Caco-2 (cell line): ENCODE measurements at places on chromosomes 4 and X. TPM values are rescaled to one million over a fixed set of nuclear protein-coding genes. Genes with fewer than 3 reads are reported as not detected.

AFAP1 gene
- 27.3 and 27.6 TPM in 2 replicates for total RNA-seq

CABS1 gene
- not detected in 2 replicates for total RNA-seq

NMU gene
- total RNA-seq, result not detected in 2 replicates

UGT2B10 gene
- total RNA-seq, result 0.25 and 0.37 TPM in 2 replicates

DNA sequence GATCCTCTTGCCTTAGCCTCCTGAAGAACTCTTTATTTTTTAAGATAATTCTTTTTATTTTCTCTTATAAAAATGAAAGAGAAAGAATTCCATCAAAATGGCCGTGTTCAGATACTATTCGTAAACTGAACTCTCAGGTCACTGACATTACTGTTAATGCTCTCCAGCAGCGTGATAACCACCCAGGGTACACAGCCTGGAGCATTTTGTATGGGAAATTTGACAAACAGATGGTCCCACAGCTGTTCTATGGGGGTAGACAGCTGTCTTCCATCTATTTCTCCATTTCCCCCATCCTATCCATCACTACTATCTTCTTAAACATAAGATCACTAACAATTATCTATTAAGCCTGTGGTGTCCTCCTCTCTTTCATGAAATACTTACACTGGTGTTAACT lies 47.8 kb downstream of the SYNPO2 start:
- H3K27ac ChIP-seq, result no peak overlapping the region
- no peaks in the 10 kb centered on the region for H3K36me3 ChIP-seq
- no peaks in the 10 kb centered on the region for H3K4me1 ChIP-seq

- H3K4me1 ChIP-seq, result peaks cover 14% of the 10 kb centered on the region
- H3K27me3 ChIP-seq, result no peaks in the 10 kb centered on the region
- H3K27ac ChIP-seq, result no peak overlapping the region
Observed at GRCh38 chr4:84578540-84579402, 4.2 kb upstream of the CDS1 start.

DNA sequence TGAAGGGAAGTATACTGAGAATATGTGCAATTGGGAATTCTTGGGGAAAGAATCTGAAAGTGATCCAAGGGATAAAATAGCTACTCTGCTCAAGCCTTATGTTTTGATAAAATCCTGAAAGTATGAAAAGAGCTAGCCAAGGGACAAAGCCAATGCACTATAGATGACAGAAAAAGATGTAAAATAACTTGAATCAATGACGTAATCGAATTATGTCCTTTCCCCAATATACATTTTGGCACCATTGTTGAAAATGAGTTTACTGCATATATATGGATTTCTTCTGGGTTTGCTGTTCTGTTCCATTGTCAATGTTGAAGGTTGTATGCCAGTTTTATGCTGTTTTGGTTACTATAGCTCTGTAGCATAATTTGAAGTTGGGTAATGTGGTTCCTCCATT lies 407.3 kb downstream of the DCAF12L2 start:
- H3K36me3 ChIP-seq, result no peaks in the 10 kb centered on the region
- H3K27ac ChIP-seq, result no peak overlapping the region
- H3K4me1 ChIP-seq, result no peaks in the 10 kb centered on the region

GRCh38 chr4:48780865-48781214 lies 761 bp upstream of the FRYL start:
- H3K27ac ChIP-seq, result peak overlapping the region; percentile 94
- no peak for DNase-seq
- H3K4me1 ChIP-seq, result no peaks in the 10 kb centered on the region
- H3K27me3 ChIP-seq, result no peaks in the 10 kb centered on the region

- no peak overlapping the region for H3K4me3 ChIP-seq
- H3K4me1 ChIP-seq, result peaks cover 20% of the 10 kb centered on the region
- H3K27ac ChIP-seq, result no peak overlapping the region
- H3K36me3 ChIP-seq, result no peaks in the 10 kb centered on the region
Observed at GRCh38 chr4:169940460-169940859, 85.7 kb downstream of the MFAP3L start.

DNA sequence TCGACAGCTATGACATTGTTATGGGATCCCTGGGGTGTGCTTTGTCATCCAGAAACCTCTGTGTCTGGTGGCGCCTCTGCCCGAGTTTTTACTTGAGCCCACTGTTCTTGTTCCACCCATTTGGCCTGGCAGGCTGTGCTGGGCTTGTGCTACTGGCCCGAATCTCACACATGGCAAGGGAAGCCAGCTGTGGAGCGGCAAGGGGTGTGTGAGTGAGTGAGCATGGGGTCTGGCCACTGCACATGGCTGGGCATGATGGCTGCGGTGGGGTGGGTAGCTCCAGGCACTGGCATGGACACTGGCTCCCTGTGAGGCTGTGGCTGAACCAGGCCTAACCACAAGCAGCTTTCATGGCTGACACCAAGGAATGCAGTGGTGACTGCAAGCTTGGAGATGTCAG lies 89.2 kb downstream of the DACH2 start:
- H3K4me3 ChIP-seq, result no peak overlapping the region
- H3K4me1 ChIP-seq, result no peaks in the 10 kb centered on the region
- H3K36me3 ChIP-seq, result no peaks in the 10 kb centered on the region

DNA sequence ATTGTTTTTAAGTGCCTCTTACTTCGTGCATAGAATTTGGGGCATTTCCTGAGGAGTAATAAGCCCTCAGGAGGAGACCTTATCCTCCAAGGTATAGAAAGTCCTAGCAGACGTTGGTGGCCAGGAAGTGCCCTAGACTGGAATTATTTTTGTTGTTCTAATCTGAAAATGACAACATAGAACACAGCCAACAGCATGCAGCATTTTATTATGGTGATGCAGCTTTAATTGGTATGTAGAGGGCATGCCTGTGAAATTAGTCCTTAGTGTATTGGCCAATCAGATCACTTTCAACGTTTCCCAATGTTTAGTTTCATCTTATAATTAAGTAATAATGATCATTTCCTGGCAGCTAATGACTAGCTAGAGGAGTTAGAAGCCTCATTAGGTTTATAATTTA lies 199.2 kb downstream of the SHROOM3 start:
- peaks cover 1% of the 10 kb centered on the region; the same call in 1 of the 2 replicates for H3K36me3 ChIP-seq
- no peaks in the 10 kb centered on the region; the same call in 1 of the 2 replicates for H3K4me1 ChIP-seq
- no peak for DNase-seq
- no peaks in the 10 kb centered on the region for H3K27me3 ChIP-seq

GRCh38 chrX:144637731-144638130 lies 609.6 kb upstream of the SPANXN1 start:
- DNase-seq, result no peak
- no peak overlapping the region for H3K27ac ChIP-seq
- no peaks in the 10 kb centered on the region for H3K27me3 ChIP-seq
- H3K4me3 ChIP-seq, result no peak overlapping the region

DNA sequence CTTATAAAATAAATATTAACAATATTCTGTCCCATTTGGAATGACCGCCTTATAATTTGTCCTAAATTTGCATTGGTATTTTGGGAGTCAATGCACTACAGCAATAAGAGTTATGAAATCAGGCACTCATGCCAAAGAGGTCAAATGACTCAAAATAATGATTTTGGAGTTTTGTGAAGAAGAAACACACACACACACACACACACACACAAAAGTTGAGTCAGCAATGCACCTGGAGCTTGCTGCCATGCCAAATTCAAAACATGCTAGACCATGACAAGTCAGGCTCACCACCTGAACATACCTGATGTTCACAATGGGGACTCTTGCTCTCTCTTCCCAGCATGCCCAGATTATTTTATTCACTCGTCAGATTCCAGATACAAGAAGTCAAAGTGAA lies 56.7 kb downstream of the PROM1 start:
- no peak for DNase-seq
- peaks cover 47% of the 10 kb centered on the region for H3K4me1 ChIP-seq

DNA sequence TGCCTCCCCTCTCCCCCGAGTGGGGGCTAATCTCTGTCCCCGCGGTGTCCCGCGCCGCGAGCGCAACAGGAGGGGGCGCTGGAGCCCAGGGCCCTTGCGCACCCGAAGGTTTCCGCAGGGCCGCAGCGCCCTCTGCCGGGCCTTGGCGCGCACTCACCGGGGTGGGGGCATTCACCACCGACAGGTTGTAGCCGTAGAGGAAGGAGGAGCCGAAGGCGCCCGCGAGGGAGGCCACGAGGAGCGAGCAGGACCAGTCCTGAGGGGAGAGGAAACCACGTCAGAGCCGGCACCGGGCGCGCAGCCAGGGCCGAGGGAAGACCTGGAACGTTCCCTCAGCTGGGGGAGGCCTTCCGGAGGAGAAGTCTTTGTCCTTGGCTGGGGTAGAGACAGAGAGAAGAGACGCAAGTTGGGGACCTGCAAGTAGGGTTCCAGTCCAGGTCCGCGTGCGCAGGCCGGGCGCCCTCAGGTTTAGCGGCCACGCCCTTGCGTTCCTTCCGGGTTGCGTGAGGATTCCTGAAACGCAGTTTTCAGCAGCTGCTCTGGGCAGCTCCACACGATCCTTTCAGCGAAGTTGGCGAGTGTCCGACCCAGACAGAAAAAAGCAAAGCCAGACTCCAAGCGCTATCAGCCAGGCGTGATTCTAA lies 2.4 kb downstream of the SLC2A9 start:
- H3K36me3 ChIP-seq, result no peaks in the 10 kb centered on the region; the same call in 1 of the 2 replicates
- peak overlapping the region; percentile 55 for H3K4me3 ChIP-seq
- peak overlapping the region; percentile 92 for H3K27ac ChIP-seq
- peaks cover 64% of the 10 kb centered on the region for H3K4me1 ChIP-seq
- H3K27me3 ChIP-seq, result no peaks in the 10 kb centered on the region

GRCh38 chr4:86593688-86594558 lies at the start of gene PTPN13:
Gene PTPN13, plus strand, starts transcription at chr4:86594315. Its CDS starts 40,942 bp downstream, at chr4:86635257.
- H3K4me3 ChIP-seq, result peak within 1 kb of the TSS; percentile 51
- no peaks in the 10 kb centered on the region for H3K4me1 ChIP-seq
- no peaks in the 10 kb centered on the region for H3K36me3 ChIP-seq
- peak; percentile 96 for DNase-seq

GRCh38 chr4:152613351-152613750 lies 66.4 kb downstream of the TMEM154 start:
- no peaks in the 10 kb centered on the region for H3K4me1 ChIP-seq
- no peaks in the 10 kb centered on the region for H3K36me3 ChIP-seq

- peak; percentile 43 for DNase-seq
- no peaks in the 10 kb centered on the region for H3K36me3 ChIP-seq
- H3K4me1 ChIP-seq, result no peaks in the 10 kb centered on the region
Observed at GRCh38 chrX:18146954-18147353, 73.7 kb downstream of the BEND2 start.
